ENCODE measurements at places on chromosomes 6 and 20. TPM values are rescaled to one million over a fixed set of nuclear protein-coding genes. Genes with fewer than 3 reads are reported as not detected.

The BPIFB4 gene
- not detected for total RNA-seq

The TSBP1 gene
- not detected for total RNA-seq

The TRERF1 gene
- 31.7 TPM for total RNA-seq

The TJAP1 gene
- 24.4 TPM for total RNA-seq

The SLC22A16 gene
- not detected for total RNA-seq

DNA sequence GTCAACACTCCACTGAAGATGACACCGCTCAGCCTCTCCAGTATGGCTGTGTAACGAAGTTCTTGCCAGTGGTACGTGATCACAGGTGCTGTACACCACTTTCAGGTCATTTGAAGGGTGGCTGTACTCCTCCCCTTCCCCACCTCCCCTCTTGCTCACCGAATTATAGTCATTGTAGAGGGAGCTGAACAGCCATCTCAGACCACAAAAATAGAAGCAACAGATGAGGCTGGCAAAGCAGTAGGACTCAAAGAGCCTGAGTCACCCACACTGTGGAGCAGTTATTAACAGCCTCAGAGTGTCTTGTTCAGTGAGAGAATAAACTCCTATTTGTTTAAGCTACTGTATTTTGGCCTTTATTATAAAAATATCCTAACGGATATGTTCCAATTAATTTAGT lies 192.5 kb upstream of the MCHR2 start:
- H3K4me3 ChIP-seq = no peak overlapping the region
- H3K27me3 ChIP-seq = no peaks in the 10 kb centered on the region
- H3K4me1 ChIP-seq = no peaks in the 10 kb centered on the region
- no peak for DNase-seq
- H3K36me3 ChIP-seq = no peaks in the 10 kb centered on the region

GRCh38 chr6:45378334-45378926 lies 696 bp upstream of the SUPT3H start:
- no peaks in the 10 kb centered on the region for H3K27me3 ChIP-seq
- no peaks in the 10 kb centered on the region for H3K36me3 ChIP-seq
- peak; percentile 4 for DNase-seq
- peak overlapping the region; percentile 93 for H3K27ac ChIP-seq

- H3K4me3 ChIP-seq = no peak overlapping the region
- H3K4me1 ChIP-seq = no peaks in the 10 kb centered on the region
- no peaks in the 10 kb centered on the region for H3K36me3 ChIP-seq
- DNase-seq = no peak
- H3K27me3 ChIP-seq = no peaks in the 10 kb centered on the region
Measured at GRCh38 chr20:210809-211502, 16.1 kb upstream of the DEFB129 start.

- H3K4me1 ChIP-seq = peaks cover 29% of the 10 kb centered on the region
- peak overlapping the region; percentile 31 for H3K27ac ChIP-seq
- no peak for DNase-seq
- no peaks in the 10 kb centered on the region for H3K27me3 ChIP-seq
- H3K36me3 ChIP-seq = peaks cover 66% of the 10 kb centered on the region
- no peak overlapping the region for H3K4me3 ChIP-seq
Measured at GRCh38 chr20:45938727-45939438, 4.4 kb downstream of the PCIF1 start.

DNA sequence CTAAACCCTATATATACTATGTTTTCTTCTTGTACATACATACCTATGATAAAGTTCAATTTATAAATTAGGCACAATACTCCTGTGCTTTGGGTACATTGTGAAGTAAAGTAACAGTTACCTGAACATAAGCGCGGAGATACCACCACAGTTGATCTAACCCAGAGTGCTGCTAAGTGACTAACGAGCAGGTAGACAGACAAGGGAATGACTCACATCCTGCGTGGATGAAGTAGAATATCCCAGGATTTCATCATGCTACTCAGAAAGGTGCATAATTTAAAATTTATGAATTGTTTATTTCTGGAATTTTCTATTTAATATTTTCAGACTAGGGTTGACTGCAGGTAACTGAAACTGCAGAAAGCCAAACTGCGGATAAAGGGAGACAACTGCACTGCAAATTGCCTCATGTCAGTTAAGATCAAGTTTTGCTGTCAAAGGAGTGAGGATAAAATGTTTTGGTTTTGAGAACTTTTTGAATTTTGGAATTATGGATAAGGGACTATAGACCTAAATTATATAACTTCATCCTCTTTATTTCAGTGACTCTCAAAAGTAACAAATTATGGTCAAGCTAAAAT lies 14.4 kb downstream of the MKKS start:
- no peak overlapping the region for H3K27ac ChIP-seq
- no peak for DNase-seq
- no peaks in the 10 kb centered on the region for H3K4me1 ChIP-seq
- no peak overlapping the region for H3K4me3 ChIP-seq
